ENCODE measurements at places on chromosomes 5 and 9.
A peak's percentile ranks its signal among the peaks of the same experiment; 100 is the strongest.

GRCh38 chr9:98958271-98958984 is 14.7 kb downstream of the COL15A1 start:
- DNase-seq: no peak

DNA sequence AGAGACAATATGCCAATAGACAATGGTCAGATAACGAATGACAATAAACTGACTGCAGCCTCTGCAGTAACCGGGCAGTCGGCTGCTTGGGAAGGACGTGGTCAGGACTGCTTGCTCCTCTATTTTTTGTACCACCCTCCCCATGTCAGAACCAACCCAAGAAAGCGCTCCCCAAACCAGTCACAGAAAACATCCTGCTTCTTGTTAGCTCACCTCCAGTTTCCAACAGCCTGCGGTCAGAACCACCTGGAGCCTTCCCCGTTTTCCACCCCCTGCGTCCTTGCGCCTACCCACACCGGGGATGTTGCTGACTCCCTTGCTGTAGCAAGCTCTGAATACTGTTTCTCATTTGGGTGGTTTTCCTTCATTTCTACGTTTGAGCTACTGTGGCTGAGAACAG is 1.7 kb upstream of the MRNIP start:
- no peak for DNase-seq

- DNase-seq: peak; percentile 10
These were observed 117.4 kb downstream of the SMARCA2 start for GRCh38 chr9:2132484-2133082.

GRCh38 chr5:2267991-2268390 is 385.3 kb upstream of the IRX4 start:
- no peak for DNase-seq

GRCh38 chr9:16143947-16144890 is 591.4 kb downstream of the CCDC171 start:
- DNase-seq: no peak

DNA sequence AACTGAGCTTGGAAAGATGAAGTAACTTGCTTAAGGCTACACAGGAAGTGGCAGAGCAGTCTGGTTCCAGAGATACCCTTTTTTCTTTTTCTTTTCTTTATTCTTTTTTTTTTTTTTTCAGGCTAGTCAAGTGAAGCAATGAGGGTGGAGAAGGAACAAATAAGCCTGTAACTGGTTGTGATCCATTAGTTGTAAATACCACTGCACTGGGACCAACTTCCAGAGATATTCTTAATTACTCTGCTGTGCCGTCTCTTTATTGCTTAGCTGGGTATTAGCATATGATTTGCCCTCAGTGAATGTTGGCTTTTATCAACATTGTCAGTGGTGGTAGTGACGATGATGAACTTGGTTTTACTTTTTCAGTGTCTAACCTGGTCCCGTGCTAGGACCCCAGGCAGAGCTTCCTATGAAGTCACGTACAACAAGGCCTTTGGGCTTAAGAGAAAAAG is 26.7 kb downstream of the LNPEP start:
- DNase-seq: no peak

GRCh38 chr9:128729302-128729701 is 5.4 kb upstream of the ZDHHC12 start:
- no peak for DNase-seq

- DNase-seq: no peak
These were observed 168.8 kb upstream of the RAI14 start for GRCh38 chr5:34487159-34487879.

GRCh38 chr9:132234535-132234934 is 72.7 kb downstream of the NTNG2 start:
- DNase-seq: no peak

- DNase-seq: no peak
These were observed 118.2 kb downstream of the SEC61B start for GRCh38 chr9:99340281-99340680.

DNA sequence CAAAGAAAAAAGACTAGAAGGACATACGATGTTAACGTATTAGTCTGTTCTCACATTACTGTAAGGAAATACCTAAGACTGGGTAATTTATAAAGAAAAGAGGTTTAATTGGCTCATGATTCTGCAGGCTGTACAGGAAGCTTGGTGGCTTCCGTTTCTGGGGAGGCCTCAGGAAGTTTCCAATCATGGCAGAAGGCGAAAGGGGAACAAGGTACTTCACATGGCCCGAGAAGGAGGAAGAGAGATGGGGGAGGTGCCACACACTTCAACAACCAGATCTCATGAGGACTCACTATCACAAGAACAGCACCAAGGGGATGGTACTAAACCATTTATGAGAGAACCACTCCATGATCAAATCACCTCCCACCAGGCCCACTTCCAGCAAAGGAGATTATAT is 110.1 kb downstream of the CARTPT start:
- DNase-seq: no peak

- no peak for DNase-seq
These were observed 81.7 kb downstream of the ADAMTS2 start for GRCh38 chr5:179263391-179264052.

- DNase-seq: no peak
These were observed 15.7 kb downstream of the BDP1 start for GRCh38 chr5:71471193-71471592.

DNA sequence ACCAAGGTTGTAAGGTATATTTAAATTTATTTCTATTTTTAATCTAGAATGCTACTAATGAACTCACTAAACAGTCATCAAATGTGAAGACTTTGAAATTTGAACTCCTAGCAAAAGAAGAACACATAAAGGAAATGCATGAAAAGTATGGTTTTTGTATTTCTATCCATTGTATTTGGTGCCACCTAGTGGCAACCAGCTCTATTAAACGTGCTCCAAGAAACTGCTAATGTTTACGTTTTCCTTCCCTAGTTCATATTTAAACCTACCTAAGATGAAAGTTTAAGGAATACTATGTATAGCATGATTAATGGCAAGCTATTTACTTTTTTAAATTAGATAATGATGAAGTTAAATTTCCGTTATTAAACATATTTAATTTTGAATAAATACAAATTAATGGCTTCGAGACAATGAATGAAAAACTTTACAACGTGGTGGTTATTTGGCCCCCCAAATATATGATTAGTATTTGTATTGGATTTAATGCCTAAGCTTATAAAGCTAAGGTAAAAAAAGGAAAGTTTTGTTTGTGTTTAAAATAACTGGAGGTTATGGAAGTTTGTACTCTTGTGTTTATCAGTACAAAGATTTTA is 115.9 kb upstream of the SH3GL2 start:
- DNase-seq: no peak

GRCh38 chr9:126752881-126753670 is 51.8 kb upstream of the ZBTB43 start:
- no peak for DNase-seq

- DNase-seq: no peak
These were observed 319.4 kb downstream of the NDUFS4 start for GRCh38 chr5:53879708-53880323.

GRCh38 chr9:82454509-82455190 is 466.1 kb downstream of the SPATA31D1 start:
- DNase-seq: no peak

GRCh38 chr5:132641241-132641723 is 16.7 kb upstream of the IL13 start:
- DNase-seq: no peak

Measured in NCI-H1048 (cell line).